ENCODE measurements at places on chromosomes 11 and 22. TPM values are rescaled to one million over a fixed set of nuclear protein-coding genes. Genes with fewer than 3 reads are reported as not detected.

- no peak for DNase-seq
These were observed 6.8 kb downstream of the C11orf21 start for GRCh38 chr11:2294926-2295290.

TRPM5 gene
- total RNA-seq, result not detected

GRCh38 chr22:45865561-45866125 lies 111.3 kb downstream of the WNT7B start:
- DNase-seq, result peak; percentile 38

DNA sequence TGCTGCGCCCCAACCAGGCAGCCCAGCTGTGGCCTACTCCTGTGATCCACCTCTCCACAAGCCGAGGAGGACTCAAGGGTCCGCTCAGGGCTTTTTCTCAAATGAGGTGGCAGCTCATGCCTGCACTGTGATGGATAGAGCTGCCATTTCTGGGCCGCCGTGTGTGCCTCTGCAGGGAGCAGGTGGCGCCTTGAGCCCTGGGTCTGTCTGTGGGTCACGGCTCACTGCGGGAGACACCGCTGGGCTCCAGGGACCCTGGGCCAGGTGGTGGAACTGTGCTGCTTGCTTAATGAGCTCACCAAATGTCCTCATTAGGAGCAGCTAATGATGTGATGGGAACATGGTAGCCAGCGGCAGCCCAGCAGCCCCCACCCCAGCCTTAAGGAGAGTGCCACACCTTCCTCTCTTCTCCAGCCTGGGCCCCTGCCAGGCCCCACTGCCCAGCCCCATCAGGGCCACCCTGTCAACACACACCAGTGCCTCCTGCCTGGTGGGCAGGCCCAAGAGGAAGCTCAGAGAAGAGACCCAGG lies 50.8 kb downstream of the DHCR7 start:
- DNase-seq, result no peak

GRCh38 chr11:70713988-70714665 lies 315.8 kb downstream of the CTTN start:
- DNase-seq, result peak; percentile 87

DNA sequence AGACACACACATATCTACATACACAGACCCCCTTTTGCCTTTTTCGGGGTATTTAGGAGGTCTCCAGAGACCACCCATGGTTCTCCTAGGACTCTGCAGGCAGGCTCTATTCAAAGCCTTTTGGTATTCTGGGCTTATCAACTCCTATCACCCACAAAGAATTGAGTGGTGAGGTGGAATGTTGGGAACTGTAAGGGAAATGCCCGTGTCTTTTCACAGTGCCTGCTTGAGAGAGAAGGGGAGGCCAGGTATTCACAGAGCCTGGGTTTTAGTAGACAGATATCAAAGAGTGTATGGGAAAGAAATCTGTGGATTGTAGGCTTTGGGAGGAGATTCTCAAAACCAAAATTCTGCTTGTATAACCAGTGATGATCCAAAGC lies 44.0 kb upstream of the CSNK2A3 start:
- no peak for DNase-seq

DNA sequence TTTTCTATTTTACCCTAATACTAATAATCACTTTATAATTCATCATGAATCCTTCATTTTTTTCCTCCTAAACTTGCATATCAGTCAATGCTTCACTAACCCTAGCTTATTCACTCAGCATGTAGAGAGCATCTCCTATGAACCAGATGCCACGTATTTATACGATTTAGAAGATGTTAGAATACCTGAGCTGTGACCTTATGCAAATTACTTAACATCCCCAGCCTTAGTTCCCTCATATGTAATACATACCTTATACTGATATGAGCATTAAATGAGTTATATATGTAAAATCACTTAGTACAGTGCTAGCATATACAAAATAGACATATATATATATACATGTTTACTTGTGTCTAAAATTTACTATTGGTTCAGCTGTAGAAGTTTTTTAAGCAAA lies 9.0 kb downstream of the FAM76B start:
- no peak for DNase-seq

- DNase-seq, result no peak
These were observed 117.3 kb downstream of the PLEKHA7 start for GRCh38 chr11:16896729-16897469.

DNA sequence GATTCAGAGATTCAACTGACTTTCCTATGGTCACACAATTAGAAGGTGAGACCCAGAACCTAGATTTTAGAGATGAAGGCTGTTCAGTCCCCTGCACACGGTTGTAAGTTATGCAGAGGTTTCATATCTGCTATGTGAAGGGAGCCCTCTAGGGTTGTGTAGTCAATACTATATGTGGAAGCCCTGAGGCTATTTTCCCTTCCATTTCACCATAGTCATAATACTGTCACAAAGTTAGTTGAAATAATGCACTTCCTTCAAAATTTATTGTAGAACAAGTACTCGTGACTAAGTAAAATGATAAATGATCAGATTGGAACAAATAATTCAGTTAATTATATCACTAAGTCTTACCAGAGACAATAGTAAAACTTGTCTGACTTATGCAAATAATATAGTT lies 48.8 kb downstream of the ENDOD1 start:
- DNase-seq, result no peak

All from H9 (cell line).